ENCODE measurements at places on chromosomes 16 and 17. TPM values are rescaled to one million over a fixed set of nuclear protein-coding genes. Genes with fewer than 3 reads are reported as not detected.
A peak's percentile ranks its signal among the peaks of the same experiment; 100 is the strongest.

DNA sequence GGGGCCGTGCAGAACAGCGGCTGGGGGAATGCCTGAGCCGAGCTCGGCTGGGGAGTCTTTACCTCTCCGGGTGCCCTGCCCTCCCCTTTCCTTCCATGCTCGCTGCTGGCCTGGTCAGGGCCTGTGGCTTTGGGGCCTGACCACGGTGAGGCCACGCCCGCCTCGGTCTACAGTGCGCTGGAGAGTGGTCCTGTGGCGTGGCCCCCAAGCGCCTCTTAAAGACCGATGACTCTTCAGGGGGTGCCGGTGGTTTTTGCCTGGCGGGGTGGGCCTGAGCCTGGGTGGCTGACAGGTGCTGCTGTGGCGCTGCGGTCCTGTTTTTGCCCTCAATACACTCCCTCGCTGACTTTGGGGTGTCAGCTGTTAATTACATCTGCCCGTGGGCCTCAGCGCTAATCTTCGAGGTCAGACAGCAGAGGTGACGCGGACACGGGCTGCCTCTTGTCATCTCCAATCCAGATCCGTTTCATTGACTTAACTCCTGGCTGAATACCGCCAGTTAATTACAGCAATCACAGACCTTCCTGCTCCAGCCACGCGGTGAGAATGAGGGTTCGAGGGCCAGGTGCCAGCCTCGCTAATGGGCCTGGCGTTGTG, 29.7 kb downstream of the GSE1 start:
- H3K36me3 ChIP-seq: no peaks in the 10 kb centered on the region
- H3K27me3 ChIP-seq: no peaks in the 10 kb centered on the region
- no peaks in the 10 kb centered on the region for H3K4me1 ChIP-seq
- H3K27ac ChIP-seq: peak overlapping the region; percentile 63
- DNase-seq: no peak
- no peak overlapping the region for H3K4me3 ChIP-seq

GRCh38 chr16:70380248-70380918, 33.7 kb downstream of the DDX19A start:
- peaks cover 16% of the 10 kb centered on the region for H3K4me1 ChIP-seq
- peak overlapping the region; percentile 92 for H3K4me3 ChIP-seq
- DNase-seq: peak; percentile 71
- H3K27ac ChIP-seq: peak overlapping the region; percentile 89

Gene HGS
- total RNA-seq: 90.8 TPM

GRCh38 chr16:3642397-3643094, 11.9 kb upstream of the DNASE1 start:
- no peak overlapping the region for H3K4me3 ChIP-seq
- DNase-seq: peak; percentile 16
- peaks cover 68% of the 10 kb centered on the region for H3K4me1 ChIP-seq
- no peak overlapping the region for H3K27ac ChIP-seq
- no peaks in the 10 kb centered on the region for H3K27me3 ChIP-seq

DNA sequence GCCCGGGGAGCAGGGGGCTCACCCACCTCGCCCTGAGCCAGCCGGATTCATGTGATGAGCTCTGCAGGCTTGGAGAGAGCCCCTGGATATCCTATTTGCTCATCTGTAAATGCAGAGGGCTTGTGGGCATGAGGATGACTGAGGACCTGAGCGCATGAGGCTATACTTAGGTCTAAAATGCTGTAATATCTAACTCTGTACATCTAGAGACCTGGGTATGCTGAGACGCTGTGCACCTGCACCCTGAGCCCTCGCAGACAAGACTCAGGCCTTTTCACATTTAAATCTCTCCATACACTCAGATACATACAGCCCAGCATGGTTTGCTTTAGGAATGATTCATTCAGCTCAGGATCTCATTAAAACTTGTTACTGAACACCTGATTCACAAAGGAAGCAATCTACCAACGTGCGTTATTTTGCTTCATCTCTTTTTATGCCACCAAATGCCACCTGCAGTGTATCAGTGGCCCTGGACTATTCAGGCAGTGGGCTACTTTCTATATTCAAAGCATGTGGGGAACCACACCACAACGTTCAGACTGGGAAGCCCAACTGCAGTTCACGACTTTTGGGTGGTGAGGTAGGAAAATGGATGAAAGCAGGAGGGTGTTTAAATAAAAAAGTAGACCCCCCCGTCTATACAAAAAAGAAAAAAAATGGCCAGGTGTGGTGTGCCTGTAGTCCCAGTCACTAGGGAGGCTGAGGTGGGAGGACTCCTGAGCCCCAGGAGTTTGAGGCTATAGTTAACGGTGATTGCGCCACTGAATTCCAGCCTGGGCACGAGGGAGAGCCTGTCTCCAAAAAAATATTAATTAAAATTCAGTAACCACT, 12.0 kb downstream of the USP7 start:
- peaks cover 83% of the 10 kb centered on the region for H3K4me1 ChIP-seq
- H3K4me3 ChIP-seq: no peak overlapping the region
- H3K27me3 ChIP-seq: no peaks in the 10 kb centered on the region
- H3K27ac ChIP-seq: peak overlapping the region; percentile 48

- H3K4me1 ChIP-seq: peaks cover 6% of the 10 kb centered on the region
- no peak overlapping the region for H3K27ac ChIP-seq
- no peak for DNase-seq
- peaks cover 11% of the 10 kb centered on the region for H3K36me3 ChIP-seq
- no peak overlapping the region for H3K4me3 ChIP-seq
- no peaks in the 10 kb centered on the region for H3K27me3 ChIP-seq
Measured at GRCh38 chr17:1042486-1042885, 45.6 kb downstream of the TIMM22 start.

GRCh38 chr16:66262253-66263167, 104.0 kb upstream of the CDH5 start:
- H3K36me3 ChIP-seq: no peaks in the 10 kb centered on the region
- no peak for DNase-seq
- H3K27ac ChIP-seq: no peak overlapping the region
- peaks cover 7% of the 10 kb centered on the region for H3K27me3 ChIP-seq

Gene GRAP
- total RNA-seq: 0.50 TPM

DNA sequence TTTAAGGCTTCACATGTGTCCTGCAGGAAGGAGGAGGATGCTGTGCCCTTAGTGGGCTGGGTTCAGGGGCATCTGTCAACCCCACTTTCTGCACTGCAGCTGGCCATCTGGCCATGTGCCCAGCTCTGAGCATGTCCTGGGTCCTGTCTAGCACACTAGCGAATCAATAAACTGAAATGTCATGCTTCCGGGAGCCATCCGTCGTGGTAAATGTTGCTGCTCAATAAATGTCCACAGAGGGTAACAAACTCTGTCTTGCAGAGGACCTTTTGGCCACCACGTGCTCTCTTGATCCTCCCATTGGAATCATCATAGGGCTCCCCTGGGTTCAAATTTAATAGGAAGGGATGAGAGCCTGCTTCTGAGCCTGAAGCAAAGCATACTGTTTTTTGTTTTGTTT, 168.6 kb upstream of the PIRT start:
- no peak overlapping the region for H3K27ac ChIP-seq
- no peaks in the 10 kb centered on the region for H3K4me1 ChIP-seq
- no peak overlapping the region for H3K4me3 ChIP-seq
- DNase-seq: no peak
- H3K36me3 ChIP-seq: peaks cover 72% of the 10 kb centered on the region

- no peaks in the 10 kb centered on the region for H3K27me3 ChIP-seq
- H3K4me3 ChIP-seq: no peak overlapping the region
- H3K4me1 ChIP-seq: peaks cover 4% of the 10 kb centered on the region
- H3K27ac ChIP-seq: no peak overlapping the region
Measured at GRCh38 chr16:27679899-27680298, 130.0 kb downstream of the KATNIP start.

GRCh38 chr17:31525801-31526549, 134.5 kb downstream of the RAB11FIP4 start:
- H3K36me3 ChIP-seq: peaks cover 37% of the 10 kb centered on the region
- H3K27me3 ChIP-seq: no peaks in the 10 kb centered on the region
- DNase-seq: peak; percentile 48

All from WTC11 (cell line).